CD4-positive, alpha-beta T cell treated with Interleukin-10 for 1 hour (primary cell): ENCODE measurements at places on chromosomes 1 and 21.

GRCh38 chr21:44940116-44940631 is 345 bp downstream of the SLX9 start:
- no peak for DNase-seq

DNA sequence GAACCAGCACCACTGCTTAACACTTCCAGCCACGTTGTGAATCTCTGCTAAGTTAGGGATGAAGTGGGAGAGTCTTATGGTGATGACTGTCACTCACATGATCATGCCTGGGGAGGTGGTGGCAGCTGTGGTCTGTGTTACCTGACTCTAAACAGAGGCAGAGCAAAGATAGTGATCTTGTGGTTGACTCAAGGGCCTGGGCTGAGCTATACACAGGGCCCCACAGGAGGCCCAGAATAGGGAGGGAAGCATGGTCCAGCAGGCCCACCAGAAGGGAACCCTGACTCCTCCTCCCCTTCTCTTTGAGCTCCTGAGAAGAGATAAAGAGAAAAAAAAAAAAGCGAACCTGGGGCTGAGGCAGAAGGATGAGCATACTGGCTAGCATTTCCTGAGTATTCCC is 55.0 kb downstream of the PLXNA2 start:
- DNase-seq: no peak

DNA sequence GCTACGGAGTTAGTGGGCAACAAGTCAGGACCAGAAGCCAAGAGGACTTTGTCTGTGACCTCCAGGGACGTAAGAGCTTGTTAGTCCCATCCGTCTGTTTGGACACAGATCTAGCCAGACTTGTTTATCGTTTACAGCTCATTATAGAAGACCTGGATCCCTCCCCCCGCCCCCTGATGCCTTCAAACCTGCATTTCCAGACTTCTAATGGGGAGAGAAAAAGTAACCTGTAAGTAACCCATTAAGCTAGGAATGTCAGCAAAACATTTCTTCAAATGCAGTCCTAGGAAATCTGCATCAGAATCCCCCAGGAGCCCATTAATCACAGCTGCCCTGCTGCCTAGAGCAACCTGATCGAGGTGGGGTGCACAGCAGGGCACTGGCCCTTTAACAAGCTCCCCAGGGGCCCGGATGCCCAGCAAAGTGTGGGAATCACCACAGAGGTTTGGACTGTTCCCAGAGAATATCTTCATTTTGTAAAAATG is 1.4 kb upstream of the MAD2L2 start:
- no peak for DNase-seq

- no peak for DNase-seq
Measured at GRCh38 chr1:19504796-19505692, 19.7 kb upstream of the CAPZB start.

- DNase-seq: no peak
Measured at GRCh38 chr1:112436384-112437156, 40.6 kb downstream of the CTTNBP2NL start.

DNA sequence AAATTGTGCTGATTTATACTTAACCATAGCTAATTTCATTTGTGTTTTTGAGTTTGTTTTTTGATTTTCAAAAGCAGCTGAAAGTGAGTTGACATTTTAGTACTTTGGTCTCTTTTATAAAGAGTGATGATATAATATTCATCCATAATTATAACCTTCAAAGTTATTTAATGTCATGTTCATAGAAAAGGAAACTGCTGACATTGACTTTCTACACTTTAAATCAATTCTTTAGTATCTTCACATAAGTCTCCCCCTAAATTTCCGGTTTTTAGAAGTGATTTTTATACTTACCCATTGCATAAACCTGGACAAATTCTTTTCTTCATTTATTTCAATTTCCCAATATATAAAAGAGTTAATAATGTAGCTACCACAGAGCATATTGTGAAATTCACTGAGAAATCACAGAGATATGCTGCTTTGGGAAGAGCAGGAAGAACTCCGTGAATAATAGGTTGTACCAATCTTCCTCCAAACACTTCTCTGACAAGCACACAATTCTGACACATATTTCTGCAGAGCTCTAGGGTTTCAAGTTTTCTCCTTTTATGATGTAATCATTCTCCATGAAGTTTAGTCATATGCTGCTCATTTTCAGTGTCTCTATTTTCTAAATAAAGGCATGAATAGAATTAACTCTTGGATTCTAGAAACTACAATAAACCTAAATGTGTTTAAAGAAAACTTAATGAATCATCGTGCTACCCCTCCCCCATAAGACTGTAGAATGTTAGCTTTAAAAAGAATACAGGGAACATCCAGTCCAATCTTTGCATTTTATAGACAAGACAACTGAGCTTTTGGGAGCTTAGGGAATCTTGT is 25.6 kb upstream of the CDC42BPA start:
- DNase-seq: no peak

GRCh38 chr1:94481473-94481933 is 60.1 kb downstream of the F3 start:
- peak; percentile 52 for DNase-seq

- no peak for DNase-seq
Measured at GRCh38 chr1:220335668-220336067, 63.4 kb upstream of the RAB3GAP2 start.

DNA sequence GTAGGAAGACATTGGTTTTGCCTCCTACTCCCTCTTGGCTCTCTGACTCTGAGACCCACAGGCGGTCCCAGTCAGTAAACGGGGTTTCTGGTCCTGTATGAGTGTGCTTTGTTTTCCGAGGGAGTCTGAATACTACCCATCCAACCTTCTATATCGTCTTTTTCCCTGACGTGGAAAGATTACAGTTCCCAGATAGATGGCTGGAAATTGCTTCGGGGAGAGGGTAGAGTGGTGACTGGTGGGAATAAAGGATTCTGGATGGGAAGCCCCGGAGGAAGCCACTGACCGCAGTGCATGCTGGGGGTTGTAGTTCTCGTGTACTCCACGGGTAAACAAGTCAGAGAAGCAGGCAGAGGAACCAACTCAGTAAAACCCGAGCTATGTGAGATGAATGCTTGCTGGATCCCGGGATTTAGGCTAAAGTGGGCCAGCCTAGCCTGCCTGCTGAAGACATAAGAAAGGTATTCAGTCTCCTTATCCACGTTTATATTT is 66.2 kb upstream of the IRF2BP2 start:
- DNase-seq: peak; percentile 58

DNA sequence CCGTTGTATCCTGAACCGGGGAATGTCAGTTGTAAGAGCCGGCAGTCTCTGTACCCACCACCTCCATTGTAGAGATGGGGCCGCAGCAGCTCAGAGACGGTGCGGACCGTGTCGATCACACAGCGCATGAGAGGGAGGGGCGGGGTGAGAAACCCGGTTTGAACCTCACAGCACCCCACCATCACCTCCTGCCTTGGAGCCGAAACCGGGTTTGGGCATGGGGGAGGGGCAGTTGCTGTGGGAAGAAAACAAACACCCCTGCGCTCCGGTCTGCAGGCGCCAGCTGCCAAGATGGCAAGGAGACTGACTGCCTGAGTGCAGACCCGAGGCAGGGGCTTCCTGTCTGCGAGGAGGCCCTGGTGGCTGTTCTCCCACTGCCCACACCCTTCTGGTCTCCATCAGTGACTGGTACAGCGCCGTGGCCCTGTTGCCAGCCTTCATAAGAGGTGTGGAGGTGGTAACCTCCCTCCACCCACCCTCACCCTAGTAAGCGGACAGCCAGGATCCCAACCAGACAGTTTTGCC is 69.2 kb upstream of the SSBP3 start:
- DNase-seq: peak; percentile 78

DNA sequence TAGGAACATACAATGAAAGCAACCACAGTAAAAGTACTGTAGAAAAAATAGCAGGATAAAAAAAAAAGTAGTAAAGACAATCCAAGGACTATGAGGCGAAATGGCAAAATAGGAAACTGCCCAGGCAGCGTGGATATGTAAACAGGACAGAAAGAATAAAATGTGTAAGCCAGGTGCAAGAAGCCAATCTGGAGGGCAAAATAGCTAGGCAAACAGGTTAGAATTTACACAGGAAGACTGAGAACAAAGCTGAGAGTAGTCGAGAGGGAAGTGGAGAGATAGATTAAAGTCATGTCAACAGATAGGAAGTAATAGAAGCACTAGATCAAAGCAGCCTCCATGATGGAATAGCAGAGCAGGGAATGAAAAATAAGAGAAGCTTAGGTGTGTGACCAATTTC is 124.2 kb upstream of the B3GALT2 start:
- DNase-seq: peak; percentile 4

GRCh38 chr21:34192646-34193285 is 119.4 kb downstream of the MRPS6 start:
- peak; percentile 15 for DNase-seq

GRCh38 chr1:108512239-108513043 is 47.5 kb upstream of the EEIG2 start:
- peak; percentile 66 for DNase-seq

DNA sequence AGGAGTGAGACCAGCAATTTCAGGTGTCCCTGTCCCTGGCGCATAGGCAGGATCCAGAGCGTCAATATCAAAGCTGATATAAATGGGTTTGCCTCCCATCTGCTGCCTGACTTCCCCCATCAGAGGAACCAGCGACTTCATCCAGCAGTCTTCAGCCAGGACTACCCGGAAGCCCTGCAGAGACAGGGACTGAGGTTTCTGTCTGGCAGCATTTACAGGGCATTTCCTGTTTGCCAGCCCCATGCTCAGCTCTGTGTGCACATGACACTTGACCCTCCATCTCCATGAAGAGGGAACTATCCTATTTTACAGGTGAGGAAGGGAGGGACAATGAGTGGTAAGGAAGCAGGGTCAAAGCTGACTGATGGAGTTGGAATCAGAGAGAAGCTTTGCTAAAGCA is 7.2 kb downstream of the AGMAT start:
- DNase-seq: no peak
